Activated naive CD8-positive, alpha-beta T cell treated with anti-CD3 and anti-CD28 coated beads, Interleukin-2, amount 10 ng/mL, durations not matched to agents 7 days and 5 days (primary cell): ENCODE measurements at places on chromosomes 1 and 21. TPM values are rescaled to one million over a fixed set of nuclear protein-coding genes. Genes with fewer than 3 reads are reported as not detected.

Gene PCP4L1
- total RNA-seq, result 0.91 TPM

Gene THEM5
- not detected for total RNA-seq

Gene PRKAB2
- total RNA-seq, result 12.6 TPM

Gene FAM72C
- 9.1 TPM for total RNA-seq

Gene CD1B
- total RNA-seq, result not detected

Gene ITGB2
- total RNA-seq, result 452 TPM

DNA sequence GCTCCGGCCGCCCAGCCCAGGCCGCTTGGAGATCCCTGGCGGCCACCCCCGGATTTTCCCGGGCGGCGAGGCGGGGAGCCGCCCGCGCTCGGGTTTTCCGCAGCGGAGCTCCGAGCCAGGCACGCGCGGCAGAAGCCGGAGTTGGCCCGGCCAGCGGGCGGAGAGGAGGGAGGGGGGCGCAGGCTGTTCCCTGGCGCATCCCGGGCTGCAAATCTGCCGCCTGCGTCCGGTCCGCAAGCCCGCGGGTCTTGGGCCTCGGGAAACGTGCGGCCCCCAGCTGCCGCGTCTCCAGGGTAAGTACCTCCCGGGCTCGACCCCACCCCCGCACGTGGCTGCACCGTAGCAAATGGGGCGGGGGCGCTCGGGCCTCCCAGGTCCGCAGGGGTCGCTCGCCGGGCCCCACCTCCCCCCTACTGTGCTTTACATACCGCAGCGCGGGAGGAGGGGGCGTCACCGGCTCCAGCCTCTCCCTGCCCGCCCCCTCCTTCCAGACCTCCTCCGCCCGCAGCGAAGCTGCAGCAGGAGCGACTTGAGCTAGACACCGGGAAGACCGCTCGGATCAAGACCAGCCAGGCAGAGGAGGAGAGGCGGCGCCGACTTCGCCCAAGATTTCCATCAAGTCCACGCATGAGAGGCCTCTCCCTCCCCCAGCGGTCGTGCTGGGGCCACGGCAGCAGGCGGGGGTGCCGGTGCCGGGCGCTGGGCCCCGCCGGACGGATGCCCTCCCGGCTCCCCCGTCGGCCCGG lies 1.6 kb downstream of the TMEM200B start:
- H3K27me3 ChIP-seq, result peaks cover 30% of the 10 kb centered on the region
- peaks cover 9% of the 10 kb centered on the region for H3K4me1 ChIP-seq
- DNase-seq, result peak; percentile 46
- H3K36me3 ChIP-seq, result no peaks in the 10 kb centered on the region
- H3K4me3 ChIP-seq, result no peak overlapping the region

DNA sequence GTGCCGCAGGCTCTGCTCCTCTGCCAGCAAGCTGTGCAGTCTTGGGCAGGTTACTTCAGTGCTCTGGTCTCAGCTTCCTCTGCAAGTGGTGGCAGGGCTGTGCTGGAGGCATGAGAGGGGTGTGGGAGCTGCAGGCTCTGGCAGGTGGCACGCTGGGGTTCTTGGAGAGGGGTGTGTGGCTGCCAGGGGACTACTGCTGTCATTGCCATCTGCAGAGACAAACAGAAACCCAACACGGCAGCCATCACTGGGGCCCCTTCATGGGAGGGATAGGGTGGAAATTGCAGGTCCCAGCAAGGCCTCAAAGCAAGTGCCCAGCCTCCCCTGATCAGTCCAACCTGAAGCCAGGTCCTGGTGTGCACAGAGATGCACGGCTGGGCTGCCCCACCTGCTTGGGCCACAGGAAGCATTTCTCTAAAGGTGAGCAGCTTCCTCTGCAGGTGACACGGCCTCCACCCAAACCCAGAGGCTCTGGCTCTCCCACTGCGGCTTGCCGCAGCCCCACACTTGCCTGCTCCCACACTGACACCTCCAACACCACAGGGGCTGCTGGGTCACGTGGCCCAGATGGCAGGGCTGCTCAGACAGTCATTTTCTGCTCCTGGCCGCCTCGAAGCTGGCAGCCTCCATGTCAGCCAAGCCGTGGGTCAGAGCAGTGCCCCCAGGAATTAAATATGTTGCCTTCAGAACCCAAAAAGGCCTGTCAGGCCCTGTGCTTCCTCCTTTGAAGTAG lies 4.1 kb upstream of the COL6A2 start:
- H3K27ac ChIP-seq, result no peak overlapping the region
- H3K4me1 ChIP-seq, result no peaks in the 10 kb centered on the region
- peaks cover 2% of the 10 kb centered on the region for H3K27me3 ChIP-seq
- no peak overlapping the region for H3K4me3 ChIP-seq

DNA sequence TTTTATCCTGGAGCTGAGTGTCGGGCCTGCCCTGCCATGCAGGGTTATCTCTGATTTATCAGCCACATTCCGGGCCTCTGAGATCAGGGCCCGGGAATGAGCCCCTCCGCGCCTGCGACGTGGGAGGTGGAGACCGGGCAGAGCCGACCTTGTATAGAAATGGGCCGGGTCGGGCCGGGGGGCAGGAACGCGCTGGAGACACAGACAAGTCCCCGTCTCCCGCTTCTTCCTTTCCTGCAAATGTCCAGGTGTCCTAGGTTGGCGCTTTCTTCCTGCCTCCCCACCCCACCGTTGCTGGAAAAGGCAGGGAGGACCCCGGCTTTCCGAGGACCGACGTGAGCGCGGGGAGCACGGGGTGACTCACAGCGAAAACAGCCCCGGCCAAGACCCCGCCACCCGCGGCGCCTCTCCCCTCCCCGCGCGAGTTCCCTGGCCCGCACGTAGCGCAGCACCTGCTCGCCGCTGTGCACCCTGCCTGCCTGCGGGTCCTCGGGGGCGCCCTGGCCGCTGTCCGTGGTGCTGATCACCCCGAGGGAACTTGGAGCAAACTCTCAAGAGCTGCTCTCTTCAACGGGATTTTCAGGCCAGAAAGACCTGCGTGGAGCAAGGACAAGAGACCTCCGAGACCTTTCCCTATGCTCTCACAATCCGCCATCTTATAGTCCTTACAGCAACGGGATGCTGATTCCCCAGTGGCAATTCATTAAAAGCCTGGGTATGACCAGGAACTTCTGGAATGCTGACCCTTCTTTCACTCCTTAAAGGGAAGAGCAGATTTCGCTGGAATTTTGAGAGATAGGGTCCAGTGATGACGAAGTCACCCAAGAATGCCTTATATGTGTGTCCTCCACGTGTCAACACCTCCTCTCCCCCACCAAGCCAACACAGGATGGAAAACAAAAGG lies 475 bp upstream of the NPPB start:
- H3K27me3 ChIP-seq, result peaks cover 66% of the 10 kb centered on the region
- DNase-seq, result peak; percentile 89
- H3K27ac ChIP-seq, result no peak overlapping the region
- no peak overlapping the region for H3K4me3 ChIP-seq
- no peaks in the 10 kb centered on the region for H3K36me3 ChIP-seq
- peaks cover 12% of the 10 kb centered on the region for H3K4me1 ChIP-seq

- H3K4me1 ChIP-seq, result peaks cover 19% of the 10 kb centered on the region
- no peak for DNase-seq
- no peaks in the 10 kb centered on the region for H3K27me3 ChIP-seq
- H3K27ac ChIP-seq, result no peak overlapping the region
Observed at GRCh38 chr21:34836103-34836932, 167.5 kb downstream of the CLIC6 start.

DNA sequence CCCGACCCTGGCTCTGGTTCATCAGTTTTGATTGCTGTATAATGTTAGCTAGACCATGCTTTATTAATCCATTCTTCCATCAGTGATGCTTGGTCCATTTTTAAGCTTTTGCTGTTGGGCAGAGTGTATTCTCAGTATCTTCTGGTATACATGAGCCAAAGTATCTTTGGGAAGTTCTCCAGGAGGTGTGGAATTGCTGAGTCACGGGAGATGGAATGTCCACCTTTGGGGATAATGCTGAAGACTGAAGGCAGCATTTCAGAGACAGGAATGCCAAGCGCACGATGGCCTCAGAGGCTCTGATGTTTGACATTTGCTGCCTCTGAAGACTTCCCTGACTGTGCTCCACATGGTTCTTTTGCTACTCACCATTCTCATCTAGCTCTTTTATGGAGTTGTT lies 266.3 kb upstream of the KAZN start:
- peaks cover 3% of the 10 kb centered on the region for H3K27me3 ChIP-seq
- no peak overlapping the region for H3K4me3 ChIP-seq
- peaks cover 5% of the 10 kb centered on the region for H3K36me3 ChIP-seq
- no peak for DNase-seq
- peaks cover 16% of the 10 kb centered on the region for H3K4me1 ChIP-seq

- DNase-seq, result no peak
- no peaks in the 10 kb centered on the region for H3K4me1 ChIP-seq
- no peaks in the 10 kb centered on the region for H3K27me3 ChIP-seq
- H3K27ac ChIP-seq, result no peak overlapping the region
- H3K36me3 ChIP-seq, result no peaks in the 10 kb centered on the region
Observed at GRCh38 chr1:189432753-189433152, 1044.9 kb downstream of the BRINP3 start.

DNA sequence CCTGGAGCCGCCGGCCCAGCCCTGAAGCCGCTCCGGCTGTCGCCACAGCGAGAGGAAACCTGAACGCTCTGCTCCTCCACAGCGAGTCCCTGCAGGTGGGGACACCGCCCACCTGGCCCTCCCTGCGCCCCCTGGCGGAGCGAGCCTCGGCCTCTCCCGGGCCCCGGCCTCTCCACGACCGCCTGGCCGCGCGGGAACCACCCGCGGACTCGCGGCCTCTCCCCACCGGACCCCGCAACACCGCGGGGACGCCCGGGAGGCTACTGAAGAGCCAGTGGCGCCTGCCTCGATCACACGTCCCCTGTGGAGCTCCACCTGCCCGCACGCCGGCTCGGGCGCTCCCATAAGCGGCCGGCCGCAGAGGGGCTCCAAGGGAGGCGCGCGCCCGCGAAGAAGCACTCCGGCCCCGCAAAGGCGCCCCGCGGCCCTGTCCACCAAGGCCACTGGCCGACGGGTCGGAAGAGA lies 109.6 kb downstream of the KCNN3 start:
- DNase-seq, result peak; percentile 94
- peak overlapping the region; percentile 67 for H3K27ac ChIP-seq
- peaks cover 9% of the 10 kb centered on the region for H3K27me3 ChIP-seq
- H3K4me3 ChIP-seq, result peak overlapping the region; percentile 66

DNA sequence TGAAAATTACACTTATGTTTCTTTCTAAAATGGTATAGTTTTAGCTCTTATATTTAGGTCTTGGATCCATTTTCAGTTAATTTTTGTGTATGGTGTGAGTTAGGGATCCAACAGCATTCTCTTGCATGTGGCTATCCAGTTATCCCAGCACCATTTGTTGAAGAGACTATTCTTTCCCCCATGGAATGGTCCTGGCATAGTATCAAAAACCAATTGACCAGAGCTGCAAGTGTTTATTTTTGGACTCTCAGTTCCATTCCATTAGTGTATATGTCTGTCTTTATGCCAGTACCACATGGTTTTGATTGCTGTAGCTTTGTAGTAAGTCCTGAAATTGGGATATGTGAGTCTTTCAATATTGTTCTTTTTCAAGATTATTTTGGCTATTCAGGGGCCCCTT lies 14.3 kb downstream of the TTLL10 start:
- H3K4me1 ChIP-seq, result no peaks in the 10 kb centered on the region
- H3K27ac ChIP-seq, result no peak overlapping the region
- H3K27me3 ChIP-seq, result peaks cover 21% of the 10 kb centered on the region
- no peak overlapping the region for H3K4me3 ChIP-seq
- DNase-seq, result no peak

- H3K27ac ChIP-seq, result no peak overlapping the region
- DNase-seq, result no peak
- H3K4me3 ChIP-seq, result no peak overlapping the region
- no peaks in the 10 kb centered on the region for H3K36me3 ChIP-seq
- no peaks in the 10 kb centered on the region for H3K4me1 ChIP-seq
- H3K27me3 ChIP-seq, result peaks cover 12% of the 10 kb centered on the region
Observed at GRCh38 chr21:15592271-15592860, 137.4 kb upstream of the USP25 start.

GRCh38 chr1:65104854-65105534 lies 43.0 kb upstream of the AK4 start:
- H3K4me1 ChIP-seq, result no peaks in the 10 kb centered on the region
- H3K27me3 ChIP-seq, result peaks cover 7% of the 10 kb centered on the region
- no peak for DNase-seq
- H3K27ac ChIP-seq, result no peak overlapping the region

DNA sequence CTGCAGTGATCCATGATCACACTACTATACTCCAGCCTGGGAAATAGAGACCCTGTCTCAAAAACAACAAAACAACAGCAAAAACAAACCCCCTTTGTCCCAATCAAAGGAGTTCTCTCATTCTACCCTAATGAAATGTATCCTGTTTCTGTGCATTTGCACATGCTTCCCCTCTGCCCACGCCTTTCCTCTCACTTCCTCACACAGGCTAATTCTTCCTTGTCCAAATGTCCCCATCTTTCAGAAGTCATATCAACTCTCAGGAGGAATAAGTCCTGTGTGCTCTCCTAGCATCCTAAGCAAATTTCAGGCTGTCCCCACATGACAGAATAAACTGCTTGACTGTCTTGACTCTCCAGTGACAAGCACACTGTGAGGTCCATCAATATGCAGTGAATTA lies 8.1 kb upstream of the ATP1B1 start:
- H3K4me3 ChIP-seq, result no peak overlapping the region
- no peak overlapping the region for H3K27ac ChIP-seq

- peaks cover 30% of the 10 kb centered on the region for H3K4me1 ChIP-seq
- no peak overlapping the region for H3K27ac ChIP-seq
- H3K27me3 ChIP-seq, result peaks cover 3% of the 10 kb centered on the region
- DNase-seq, result no peak
- no peak overlapping the region for H3K4me3 ChIP-seq
Observed at GRCh38 chr21:34942911-34943310, 106.2 kb downstream of the RUNX1 start.

DNA sequence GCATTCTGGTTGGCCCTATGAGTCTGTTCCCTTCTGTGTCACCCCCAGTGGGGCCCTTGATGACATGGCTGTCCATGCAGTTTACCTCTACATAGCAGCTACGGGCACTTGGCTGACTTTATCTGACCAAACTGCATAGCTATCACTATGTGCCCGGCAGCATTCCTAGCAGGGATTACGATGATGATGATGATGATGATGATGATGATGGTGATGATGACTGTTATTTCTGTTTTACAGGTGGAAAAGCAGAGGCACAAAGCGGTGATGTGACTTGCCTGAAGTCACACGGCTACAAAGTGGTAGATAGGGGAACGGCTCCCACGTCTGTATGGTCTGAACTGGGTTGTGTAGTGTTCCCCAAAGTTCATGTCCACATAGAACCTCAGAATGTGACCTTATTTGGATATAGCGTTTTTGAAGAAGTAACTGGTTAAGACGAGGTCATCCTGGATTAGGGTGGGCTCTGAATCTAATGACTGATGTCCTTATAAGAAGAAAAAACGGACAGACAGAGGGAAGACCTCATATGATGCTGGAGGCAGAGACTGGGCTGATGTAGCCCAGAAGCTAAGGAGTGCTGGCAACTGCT lies 57.6 kb downstream of the RUNX1 start:
- no peaks in the 10 kb centered on the region for H3K36me3 ChIP-seq
- no peak overlapping the region for H3K27ac ChIP-seq
- H3K4me1 ChIP-seq, result peaks cover 37% of the 10 kb centered on the region
- no peak for DNase-seq
- H3K4me3 ChIP-seq, result no peak overlapping the region
